Activated CD8-positive, alpha-beta memory T cell treated with anti-CD3 and anti-CD28 coated beads for 36 hours (primary cell): ENCODE measurements at places on chromosomes 16 and 17. TPM values are rescaled to one million over a fixed set of nuclear protein-coding genes. Genes with fewer than 3 reads are reported as not detected.

Gene C17orf100
- total RNA-seq = 1.5 TPM

Gene PLEKHM1
- 26.3 TPM for total RNA-seq

Gene NPW
- 18.1 TPM for total RNA-seq

Gene ARHGAP44
- 0.06 TPM for total RNA-seq

Gene GPR139
- not detected for total RNA-seq

Gene CACNG3
- not detected for total RNA-seq

Gene TP53TG3
- not detected for total RNA-seq

Gene CTRB1
- not detected for total RNA-seq

Gene BCAR1
- total RNA-seq = 2.7 TPM

Gene TPSG1
- not detected for total RNA-seq

Gene KRT20
- not detected for total RNA-seq

Gene GOT2
- 161 TPM for total RNA-seq

Gene PKMYT1
- total RNA-seq = 135 TPM

Gene SULT1A1
- 8.7 TPM for total RNA-seq

Gene RPRML
- not detected for total RNA-seq

Gene HOXB8
- total RNA-seq = 0.19 TPM

Gene G6PC1
- not detected for total RNA-seq

Gene CDC6
- total RNA-seq = 121 TPM

Gene CIAO2B
- total RNA-seq = 174 TPM

Gene AXIN2
- 2.5 TPM for total RNA-seq

Gene DBNDD1
- total RNA-seq = 0.17 TPM

Gene AATK
- total RNA-seq = 0.38 TPM

Gene SLC16A11
- 1.9 TPM for total RNA-seq

Gene CYGB
- total RNA-seq = not detected

Gene CHST4
- total RNA-seq = not detected

Gene ZNF200
- total RNA-seq = 11.8 TPM

Gene TBC1D3
- total RNA-seq = not detected

Gene MEIOC
- total RNA-seq = 0.36 TPM

Gene CSH1
- total RNA-seq = not detected

Gene EIF3C
- total RNA-seq = 793 TPM

Gene FAM20A
- not detected for total RNA-seq

Gene SLC47A1
- 0.27 TPM for total RNA-seq
